ENCODE measurements at places on chromosomes 2 and 18. TPM values are rescaled to one million over a fixed set of nuclear protein-coding genes. Genes with fewer than 3 reads are reported as not detected.

The PRSS56 gene
- not detected for total RNA-seq

- no peak for DNase-seq
Observed at GRCh38 chr2:178829981-178830380, 22.8 kb upstream of the TTN start.

The DAPL1 gene
- not detected for total RNA-seq

GRCh38 chr2:73850009-73850408, 21.2 kb downstream of the STAMBP start:
- DNase-seq = no peak

The HTR2B gene
- not detected for total RNA-seq

The CCDC121 gene
- total RNA-seq = 4.2 TPM

DNA sequence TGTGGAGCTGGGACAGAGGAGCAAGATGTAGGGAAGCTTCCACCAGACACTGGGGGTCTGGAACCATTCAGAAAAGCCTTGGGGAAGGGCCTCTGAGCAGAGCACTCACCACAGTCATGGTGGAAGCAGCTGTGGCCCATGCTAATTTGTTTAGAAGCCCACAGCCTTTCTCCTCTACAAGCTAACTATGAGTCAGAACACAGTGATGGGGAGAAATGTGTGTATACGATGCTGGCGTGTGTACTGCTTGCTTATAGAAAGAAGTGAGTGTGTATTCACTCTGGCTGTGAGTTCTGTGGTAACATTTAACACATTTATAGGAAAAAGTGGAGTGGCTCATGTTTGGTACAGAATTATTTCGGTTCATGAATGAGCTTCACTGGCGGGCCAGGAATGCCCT, 157.0 kb upstream of the ACAA2 start:
- no peak for DNase-seq

GRCh38 chr18:12362473-12363174, 14.4 kb downstream of the AFG3L2 start:
- peak; percentile 64 for DNase-seq

GRCh38 chr2:43227830-43228281, 1.4 kb upstream of the ZFP36L2 start:
- DNase-seq = peak; percentile 79

GRCh38 chr2:33512112-33512511, 35.7 kb downstream of the RASGRP3 start:
- DNase-seq = no peak

GRCh38 chr2:134104754-134105153, 149.1 kb upstream of the MGAT5 start:
- no peak for DNase-seq

All from cardiac muscle cell (in vitro differentiated cells and primary cell).